ENCODE measurements at places on chromosomes 6 and 20.

GRCh38 chr6:67883500-67884366 lies 751.3 kb upstream of the ADGRB3 start:
- DNase-seq, result no peak

DNA sequence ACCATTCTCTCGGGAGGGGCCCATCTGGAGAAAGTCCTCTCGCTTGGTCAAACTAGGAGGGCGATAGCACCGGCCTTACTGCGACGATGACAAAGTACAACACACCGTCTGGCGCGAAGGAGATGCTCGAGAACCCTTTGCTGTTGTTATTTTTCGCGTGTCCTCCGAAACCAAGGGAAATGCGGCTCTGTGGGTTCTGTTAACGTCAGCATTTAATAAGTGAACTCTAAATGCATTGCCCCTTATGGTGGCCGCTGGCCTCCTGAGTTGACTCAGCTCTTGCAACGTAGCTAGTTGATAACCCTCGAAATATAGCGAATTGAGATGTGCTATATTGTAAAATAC lies 577 bp upstream of the SCAND1 start:
- no peak for DNase-seq

- DNase-seq, result no peak
Observed at GRCh38 chr20:18778690-18779392, 34.7 kb upstream of the SCP2D1 start.

GRCh38 chr6:154039231-154039842 lies at the start of gene OPRM1:
TSS of gene OPRM1 (plus strand) at chr6:154039240. CDS start at chr6:154039545, 305 bp downstream.
- DNase-seq, result peak; percentile 8

GRCh38 chr20:7879883-7880282 lies 60.4 kb downstream of the HAO1 start:
- DNase-seq, result no peak

GRCh38 chr20:37541326-37541725 lies 13.7 kb upstream of the BLCAP start:
- no peak for DNase-seq

- no peak for DNase-seq
Observed at GRCh38 chr6:106870069-106870468, 104.5 kb downstream of the CD24 start.

DNA sequence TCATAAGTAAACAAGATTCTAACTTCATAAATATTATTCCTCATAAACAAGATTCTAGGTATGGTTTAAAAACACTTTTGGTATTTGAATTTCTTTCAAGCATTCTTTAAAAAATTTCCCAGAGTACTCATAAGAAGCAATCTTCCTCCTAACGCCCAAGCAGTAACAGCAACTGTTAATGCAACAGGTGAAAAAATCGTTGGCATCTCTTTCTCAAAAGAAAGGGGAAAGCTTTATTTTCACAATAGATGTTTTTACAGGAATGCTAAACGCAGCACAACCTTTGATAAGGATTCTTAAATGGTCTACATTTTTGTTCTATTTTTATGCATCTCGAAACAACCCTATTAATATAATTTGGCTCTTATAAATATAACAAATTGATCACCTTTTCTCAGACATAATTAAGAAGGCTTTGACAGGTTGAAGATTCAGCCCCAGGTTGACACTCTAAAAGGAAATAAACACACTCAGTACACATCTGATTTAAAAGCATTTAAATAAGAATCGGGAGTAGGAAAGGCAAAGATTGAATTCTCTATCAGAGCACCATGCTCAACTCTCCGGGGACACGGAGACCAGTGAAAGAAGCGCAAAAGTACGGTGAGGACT lies 634 bp downstream of the AHI1 start:
- no peak for DNase-seq

GRCh38 chr20:7866285-7866684 lies 74.0 kb downstream of the HAO1 start:
- no peak for DNase-seq

DNA sequence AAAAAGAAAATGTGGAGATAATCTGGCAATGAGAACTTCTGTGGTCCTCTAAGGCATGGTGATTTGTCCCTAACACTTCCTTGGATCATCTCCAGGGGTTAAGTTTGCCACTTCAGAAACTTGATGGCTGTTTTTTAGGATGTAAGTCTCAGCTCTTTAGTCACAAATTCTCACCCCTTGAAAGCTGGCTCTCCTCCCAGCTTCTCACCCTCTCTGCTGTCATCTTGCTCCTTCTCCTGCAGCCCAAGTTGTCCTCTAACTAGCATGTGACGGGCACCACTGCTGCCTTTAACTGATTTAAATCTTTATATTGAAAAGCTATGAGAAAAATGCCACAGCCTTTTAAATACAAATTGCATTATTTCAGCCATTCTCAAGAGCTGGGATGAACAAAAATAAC lies 107.8 kb downstream of the MAP3K5 start:
- no peak for DNase-seq

DNA sequence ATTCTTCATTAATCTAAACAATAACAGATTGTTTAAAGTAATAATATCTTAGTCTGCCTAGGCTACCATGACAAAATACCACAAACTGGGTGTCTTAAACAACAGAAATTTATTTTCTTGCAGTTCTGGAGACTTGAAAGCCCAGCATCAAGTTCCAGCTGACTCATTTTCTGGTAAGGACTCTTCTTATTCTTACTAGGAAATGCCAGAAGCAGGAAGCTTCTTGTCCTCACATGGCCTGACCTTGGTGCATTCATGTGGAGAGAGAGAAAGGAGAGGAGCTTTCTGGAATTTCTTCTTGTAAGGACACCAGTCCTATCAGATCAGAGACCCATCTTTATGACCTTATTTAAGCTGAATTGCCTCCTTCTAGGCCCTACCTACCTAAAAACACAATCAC lies 110.5 kb downstream of the ANKRD60 start:
- no peak for DNase-seq

GRCh38 chr6:70667256-70667710 lies 400 bp upstream of the SMAP1 start:
- no peak for DNase-seq

GRCh38 chr6:89944826-89945407 lies 50.6 kb downstream of the GJA10 start:
- no peak for DNase-seq

GRCh38 chr6:146955570-146955969 lies 248.6 kb upstream of the STXBP5 start:
- DNase-seq, result no peak

- DNase-seq, result no peak
Observed at GRCh38 chr6:153511896-153512496, 380.9 kb upstream of the RGS17 start.

DNA sequence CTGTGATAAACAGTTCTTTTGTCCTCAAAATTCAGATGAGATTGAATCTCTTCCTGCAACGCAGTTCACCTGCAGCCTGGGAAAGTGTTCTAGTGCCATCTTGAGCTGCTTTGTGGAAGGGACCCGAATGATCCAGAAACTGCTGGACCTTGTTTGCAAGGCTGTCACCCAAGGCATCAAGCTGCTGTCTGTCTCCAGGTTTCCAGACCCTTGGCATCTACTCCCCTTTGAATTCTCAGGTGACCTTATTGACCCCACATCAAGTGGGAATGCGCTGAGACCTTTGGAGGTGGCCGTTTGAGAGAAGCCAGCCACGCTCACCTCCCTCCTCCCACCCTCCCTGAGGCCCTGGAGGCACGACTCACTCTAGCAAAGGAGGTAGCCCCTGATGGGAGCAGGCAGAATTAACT lies 112.5 kb downstream of the EDN3 start:
- DNase-seq, result no peak

- no peak for DNase-seq
Observed at GRCh38 chr6:153787341-153787606, 251.8 kb upstream of the OPRM1 start.

- DNase-seq, result no peak
Observed at GRCh38 chr20:9144643-9145042, 75.8 kb downstream of the PLCB4 start.

DNA sequence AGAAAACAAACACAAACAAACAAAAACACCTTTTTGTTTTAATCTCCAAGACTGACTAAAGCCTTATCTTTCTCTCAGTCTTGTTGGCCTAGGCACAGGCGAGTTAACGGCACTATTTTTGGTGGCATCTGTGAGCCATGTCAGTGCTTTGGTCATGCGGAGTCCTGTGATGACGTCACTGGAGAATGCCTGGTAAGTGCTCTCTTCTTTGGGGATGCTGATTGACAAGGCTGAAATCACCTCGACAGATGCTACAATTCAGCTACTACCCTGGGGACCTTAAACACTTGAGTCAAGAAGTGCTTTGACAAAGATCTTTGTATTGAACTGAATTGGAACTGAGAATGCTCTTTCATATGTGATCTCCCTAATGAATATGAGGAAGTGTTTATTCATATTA lies 384.1 kb downstream of the LAMA2 start:
- DNase-seq, result no peak

- DNase-seq, result peak; percentile 36
Observed at GRCh38 chr20:39874049-39874893, 814.8 kb downstream of the MAFB start.

- DNase-seq, result no peak
Observed at GRCh38 chr20:11204926-11205768, 531.3 kb upstream of the JAG1 start.

DNA sequence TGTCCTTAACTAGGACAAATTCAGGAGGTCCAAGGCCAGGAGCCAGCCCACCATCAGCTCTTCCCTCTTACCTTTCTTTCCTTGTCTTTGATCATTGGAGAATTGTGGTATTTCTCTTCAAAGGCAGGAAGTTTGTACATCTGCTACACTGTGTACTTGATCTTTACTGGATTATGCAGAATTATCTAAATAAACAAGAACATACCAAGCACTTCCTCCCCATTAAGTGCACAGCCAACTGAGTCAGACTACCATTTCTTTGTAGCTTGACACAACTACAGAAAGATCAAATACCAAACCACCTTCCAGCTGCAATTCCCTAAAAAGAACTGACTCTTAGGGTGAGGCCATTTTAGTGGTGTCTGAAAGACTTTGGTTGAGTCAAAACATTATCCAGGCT lies 195.1 kb downstream of the HDGFL1 start:
- no peak for DNase-seq

GRCh38 chr6:52065621-52066020 lies 21.8 kb downstream of the PKHD1 start:
- DNase-seq, result no peak

GRCh38 chr6:83310046-83310445 lies 116.9 kb downstream of the RWDD2A start:
- DNase-seq, result no peak

GRCh38 chr6:25061289-25061936 lies 125.7 kb upstream of the RIPOR2 start:
- no peak for DNase-seq
